ENCODE measurements at places on chromosomes 2 and 18.

DNA sequence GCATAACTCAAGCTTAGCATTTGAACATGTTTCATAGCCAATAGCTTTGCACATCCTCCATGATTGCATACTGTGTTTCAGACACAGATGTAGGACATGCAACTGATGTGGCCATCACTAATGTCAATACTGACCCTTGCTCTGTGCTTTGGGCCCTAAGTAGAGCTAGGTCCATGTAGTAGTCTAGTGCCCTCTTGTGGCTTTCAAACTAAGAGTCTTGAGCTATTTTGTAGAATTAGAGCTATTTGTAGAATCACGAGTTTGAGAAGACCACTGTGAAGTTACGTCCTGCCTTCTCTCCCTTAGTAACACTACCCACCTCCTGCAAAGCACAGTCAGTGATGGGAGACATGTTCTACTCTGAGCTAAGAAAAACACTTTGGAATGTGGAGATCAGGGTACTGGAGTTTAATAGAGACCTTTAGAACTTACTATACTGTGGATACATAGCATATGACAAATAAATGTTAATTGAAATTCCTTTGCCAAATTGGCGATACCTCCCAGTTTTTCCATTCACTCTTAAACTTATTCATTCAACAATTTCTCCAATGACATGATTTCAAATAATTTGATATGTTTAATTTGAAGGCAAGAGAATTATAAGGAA lies 306.5 kb upstream of the TNP1 start:
- no peak for DNase-seq

- DNase-seq, result no peak
Observed at GRCh38 chr18:34385311-34385710, 160.6 kb upstream of the NOL4 start.

- no peak for DNase-seq
Observed at GRCh38 chr2:234989183-234989701, 37.4 kb downstream of the SH3BP4 start.

- DNase-seq, result no peak
Observed at GRCh38 chr2:180707175-180707883, 273.1 kb upstream of the UBE2E3 start.

DNA sequence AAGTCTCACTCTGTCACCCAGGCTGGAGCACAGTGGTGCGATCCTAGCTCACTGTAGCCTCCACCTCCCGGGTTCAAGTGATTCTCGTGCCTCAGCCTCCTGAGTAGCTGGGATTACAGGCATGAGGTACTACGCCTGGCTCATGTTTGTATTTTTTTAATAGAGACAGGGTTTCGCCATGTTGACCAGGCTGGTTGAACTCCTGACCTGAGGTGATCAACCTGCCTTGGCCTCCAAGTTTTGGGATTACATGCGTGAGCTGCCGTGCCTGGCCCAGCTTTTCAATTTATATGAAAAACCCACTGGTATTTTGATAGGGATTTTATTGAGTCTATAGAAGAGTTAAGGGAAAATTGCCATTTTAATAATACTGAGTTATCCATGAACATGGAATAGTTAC lies 63.3 kb downstream of the XRCC5 start:
- DNase-seq, result no peak

DNA sequence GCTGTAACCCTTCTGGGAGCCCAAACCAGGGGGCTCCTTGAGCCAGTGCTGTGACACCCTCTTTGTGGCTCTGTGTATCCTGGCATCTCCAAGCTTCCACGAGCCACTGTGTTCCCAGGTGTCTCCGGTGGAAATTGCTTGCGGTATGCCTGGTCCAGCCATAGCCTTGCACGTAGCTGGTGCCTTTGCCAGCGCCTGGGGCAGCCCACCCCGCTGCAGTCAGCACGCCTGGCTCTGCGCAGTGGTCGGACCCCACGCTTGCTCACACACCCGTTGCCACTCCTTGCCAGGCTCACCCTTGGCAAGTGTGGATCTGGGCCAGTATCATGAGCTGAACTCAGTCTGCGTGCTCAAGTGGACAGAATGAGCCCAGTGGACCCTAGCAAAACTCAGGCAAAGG lies 152.3 kb downstream of the MBD5 start:
- no peak for DNase-seq

DNA sequence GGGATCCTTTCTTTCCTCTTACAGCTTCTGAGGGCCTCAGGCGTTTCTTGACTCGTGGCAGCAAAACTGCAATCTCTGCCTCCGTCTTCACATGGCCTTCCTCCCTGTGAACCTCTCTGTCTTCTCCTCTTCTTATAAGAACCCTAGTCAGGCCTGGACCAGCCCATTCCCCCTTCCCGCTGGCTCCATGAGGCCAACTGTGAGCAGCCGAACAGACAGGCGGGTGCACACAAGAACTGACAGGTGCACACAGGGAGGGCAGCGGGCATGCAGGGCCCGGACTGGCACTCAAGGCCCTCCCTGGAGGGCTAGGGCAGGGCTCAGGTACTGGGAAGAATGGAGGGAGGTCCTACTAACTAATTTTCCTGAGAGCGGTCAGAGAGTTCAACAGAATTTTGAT lies 92.4 kb upstream of the DAPL1 start:
- DNase-seq, result no peak

DNA sequence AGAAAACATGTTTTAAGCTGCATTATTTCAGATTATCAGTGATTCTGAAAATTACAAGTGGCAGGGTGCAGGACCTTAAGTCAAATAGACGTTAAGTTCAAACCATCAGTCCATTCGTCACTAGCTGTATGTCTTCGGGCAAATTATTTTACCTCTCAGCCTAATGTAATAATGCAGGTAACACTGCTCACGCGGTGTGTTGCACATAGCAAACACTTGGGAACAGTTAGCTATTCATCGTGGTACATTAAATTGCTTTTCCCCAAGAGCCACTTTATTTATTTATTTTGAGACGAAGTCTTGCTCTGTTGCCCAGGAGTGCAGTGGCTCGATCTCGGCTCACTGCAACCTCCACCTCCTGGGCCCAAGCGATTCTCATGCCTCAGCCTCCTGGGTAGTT lies 10.1 kb downstream of the MAT2A start:
- DNase-seq, result no peak

DNA sequence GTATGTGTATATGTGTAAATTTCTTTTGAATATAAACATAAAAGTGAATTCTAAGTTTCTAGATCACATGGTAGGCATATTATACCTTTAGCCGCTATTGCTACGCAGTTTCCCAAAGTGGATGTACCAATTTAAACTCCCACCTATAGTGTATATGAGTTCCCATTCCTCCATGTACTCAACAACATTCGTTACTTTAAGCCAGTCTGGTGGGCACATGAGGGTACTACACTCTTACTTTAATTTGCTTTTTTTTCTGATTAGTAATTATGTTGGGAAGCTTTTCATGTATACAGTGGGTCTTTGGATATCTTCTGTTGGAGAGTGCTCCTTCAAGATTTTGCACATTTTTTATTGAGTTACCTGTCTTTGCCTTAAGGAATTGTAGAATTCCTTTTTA lies 683.8 kb downstream of the ERBB4 start:
- DNase-seq, result no peak

DNA sequence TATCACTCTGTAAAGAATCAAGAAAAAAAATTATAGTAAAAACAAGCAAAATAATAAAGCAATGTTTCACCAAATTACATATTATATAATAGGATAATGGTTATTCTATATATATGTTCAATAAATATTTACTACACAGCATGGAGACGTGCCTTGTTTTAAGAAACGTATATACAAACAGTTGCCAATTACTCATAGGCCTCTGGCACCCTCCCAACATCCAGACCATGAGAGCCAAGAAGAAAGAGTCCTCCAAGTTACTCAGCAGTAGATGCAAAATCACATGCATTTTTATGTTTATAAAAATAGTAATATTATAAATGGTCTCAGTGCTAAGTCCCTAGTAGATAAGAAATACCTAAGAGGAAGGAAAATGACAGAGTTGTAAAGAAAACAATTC lies 64.8 kb downstream of the REV1 start:
- no peak for DNase-seq

DNA sequence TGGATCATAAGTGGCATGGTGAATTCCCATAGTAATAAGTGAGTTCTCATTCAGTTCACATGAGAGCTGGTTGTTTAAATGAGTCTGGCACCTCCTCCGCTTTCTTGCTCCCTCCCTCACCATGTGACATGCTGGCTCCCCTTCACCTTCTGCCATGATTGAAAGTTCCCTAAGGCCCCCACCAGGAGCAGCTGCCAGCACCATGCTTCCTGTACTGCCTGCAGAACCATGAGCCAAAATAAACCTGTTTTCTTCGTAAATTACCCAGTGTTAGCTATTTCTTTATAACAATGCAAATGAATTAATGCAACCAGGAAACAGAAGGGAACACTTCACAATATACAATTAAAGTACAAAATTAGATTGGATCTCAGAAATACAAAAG lies 257.0 kb downstream of the MREG start:
- DNase-seq, result no peak

- no peak for DNase-seq
Observed at GRCh38 chr2:53378791-53379190, 388.8 kb upstream of the CHAC2 start.

GRCh38 chr2:12074126-12074844 lies 327.9 kb downstream of the LPIN1 start:
- DNase-seq, result no peak

DNA sequence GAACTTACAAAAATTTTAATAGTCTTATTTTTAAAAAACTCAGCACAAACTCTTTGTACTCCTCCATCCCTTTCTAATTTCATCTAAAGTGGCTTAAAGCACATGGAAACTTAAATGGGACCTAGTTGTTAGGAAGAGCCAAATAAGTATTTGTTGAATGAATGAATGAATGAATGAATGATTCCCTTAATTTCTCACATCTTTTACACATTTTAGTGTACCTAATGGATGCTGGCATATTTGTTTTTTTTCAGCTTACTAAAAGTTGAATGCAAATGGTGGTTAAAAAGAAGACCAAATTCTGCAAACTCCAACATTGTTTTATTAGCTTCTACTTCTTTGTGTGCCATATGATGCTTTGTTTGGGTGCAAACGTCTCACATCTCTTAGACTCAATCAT lies 89.6 kb downstream of the KYNU start:
- no peak for DNase-seq

DNA sequence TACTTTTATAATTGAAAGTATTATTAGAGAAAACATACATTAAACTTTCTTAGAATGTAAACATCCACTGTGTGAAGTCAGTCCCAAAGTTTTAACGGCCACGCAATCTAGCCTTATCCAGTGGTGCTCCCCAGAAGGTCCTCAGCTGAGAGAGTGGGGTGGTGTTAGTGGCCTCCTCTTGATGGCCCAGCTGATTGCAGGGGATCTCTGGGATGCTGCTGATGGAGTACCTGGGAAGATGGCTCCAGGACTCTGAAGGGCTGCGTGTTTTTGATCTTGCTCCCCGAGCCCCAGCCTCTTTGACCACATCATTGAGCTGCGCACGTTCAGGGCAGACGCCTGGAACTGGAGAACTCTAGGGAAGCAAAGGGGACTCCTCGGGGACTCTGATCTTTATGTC lies 181.4 kb downstream of the FAM210A start:
- DNase-seq, result no peak

DNA sequence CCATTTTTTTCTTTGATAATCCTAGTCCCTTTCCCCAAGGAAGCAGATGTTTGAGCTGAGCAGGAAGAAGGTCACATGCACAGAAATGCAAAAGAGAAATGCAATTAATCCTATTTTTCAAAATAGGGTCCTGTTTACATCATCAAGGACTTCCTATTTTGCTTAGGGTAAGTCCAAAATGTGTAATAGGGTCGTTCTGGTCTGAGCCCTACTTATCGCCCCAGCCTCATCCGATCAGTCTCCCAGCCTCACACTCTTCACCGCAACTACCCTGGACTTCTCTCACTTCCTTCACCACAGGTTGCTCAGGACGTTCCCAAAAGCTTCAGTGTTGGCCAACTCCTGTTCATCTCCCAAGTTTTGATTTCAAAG lies 32.8 kb downstream of the FOSL2 start:
- no peak for DNase-seq

- no peak for DNase-seq
Observed at GRCh38 chr2:237471438-237472186, 15.4 kb upstream of the MLPH start.

- DNase-seq, result no peak
Observed at GRCh38 chr2:120881981-120882788, 146.5 kb downstream of the GLI2 start.

DNA sequence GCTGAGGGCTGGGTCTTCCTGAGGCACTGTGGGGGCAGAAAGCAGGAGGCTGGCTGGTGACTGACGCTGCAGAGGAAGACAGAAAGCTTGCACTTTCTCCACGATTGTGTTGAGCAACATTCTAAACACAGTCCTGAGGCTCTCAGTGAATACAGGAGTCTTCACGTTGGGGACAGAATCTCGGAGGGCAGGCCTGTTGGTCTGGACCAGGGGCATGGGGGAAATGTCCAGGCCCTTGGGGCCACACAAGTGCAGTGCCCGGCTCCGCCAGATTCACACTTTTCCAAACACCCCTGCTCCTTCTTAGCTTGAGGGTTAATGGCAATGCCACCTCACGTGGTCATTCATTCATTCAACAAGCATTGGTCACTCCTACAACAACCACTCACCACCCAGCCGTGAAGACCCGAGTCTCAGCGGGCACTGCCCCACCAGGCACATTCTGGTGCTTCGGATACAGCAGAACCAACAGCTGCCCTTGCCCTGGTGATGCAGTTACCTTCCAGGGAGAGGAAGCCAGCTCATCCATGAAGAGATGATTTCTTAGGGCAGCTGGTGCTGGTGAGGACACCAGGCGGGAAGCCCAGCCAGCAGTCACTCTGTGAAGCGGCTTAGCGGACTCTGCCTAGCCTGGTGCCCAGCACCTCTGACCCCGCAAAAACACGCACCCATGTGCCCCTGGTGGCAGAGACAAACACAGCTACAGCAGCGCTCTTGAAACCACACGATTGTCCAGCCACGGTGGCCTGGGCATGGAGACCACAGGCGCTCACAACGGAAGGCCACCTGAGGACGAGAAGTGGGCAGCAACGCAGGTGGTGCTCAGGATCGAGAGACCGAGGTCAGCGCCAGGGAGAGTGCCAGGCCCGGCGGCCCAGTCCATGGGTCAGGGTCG lies 10.9 kb upstream of the GPC1 start:
- no peak for DNase-seq

DNA sequence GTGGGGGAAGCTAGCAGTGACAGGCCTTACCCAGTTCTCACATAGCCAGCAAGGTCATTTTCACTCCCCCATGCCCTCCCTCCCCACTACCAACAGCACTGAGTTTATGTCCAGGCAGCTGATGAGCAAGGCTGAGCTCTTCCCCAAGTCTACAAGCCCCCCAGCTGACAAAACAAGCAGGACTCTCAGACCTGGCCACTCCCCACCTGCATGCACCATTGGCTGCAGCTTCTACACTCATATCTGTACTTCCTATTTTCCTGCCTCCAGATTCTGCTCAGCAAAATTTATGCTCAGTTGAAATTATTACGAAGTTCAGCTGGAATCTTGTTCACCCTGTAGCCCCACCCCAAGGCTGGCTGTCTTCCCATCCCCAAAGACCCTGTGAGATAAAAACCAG lies 339.3 kb downstream of the ARL6IP6 start:
- DNase-seq, result no peak

DNA sequence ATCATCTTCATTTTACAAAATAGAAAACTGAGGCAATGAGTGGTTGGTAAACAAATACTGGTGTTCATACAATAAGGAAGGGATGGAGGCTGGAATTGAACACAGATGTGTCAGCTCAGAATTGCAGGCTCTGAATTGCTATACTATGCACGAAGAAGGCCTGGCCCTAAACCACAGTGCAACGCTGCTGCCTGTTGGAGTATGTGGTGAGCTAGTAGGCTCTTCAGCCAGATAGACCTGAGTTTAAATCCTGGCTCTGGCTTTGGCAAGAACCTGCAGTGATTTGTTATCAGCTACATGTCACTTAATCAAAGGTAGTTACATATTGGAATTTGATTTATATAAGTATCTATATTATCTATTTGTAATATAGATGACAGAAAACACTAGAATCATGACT lies 1602.4 kb upstream of the CELF4 start:
- DNase-seq, result no peak

Data from cortex of kidney (tissue), 1 donor.